NCI-H524 treated with DMSO at 0.1 percent for 48 hours (cell line): ENCODE measurements at places on chromosomes 2 and 18.

DNA sequence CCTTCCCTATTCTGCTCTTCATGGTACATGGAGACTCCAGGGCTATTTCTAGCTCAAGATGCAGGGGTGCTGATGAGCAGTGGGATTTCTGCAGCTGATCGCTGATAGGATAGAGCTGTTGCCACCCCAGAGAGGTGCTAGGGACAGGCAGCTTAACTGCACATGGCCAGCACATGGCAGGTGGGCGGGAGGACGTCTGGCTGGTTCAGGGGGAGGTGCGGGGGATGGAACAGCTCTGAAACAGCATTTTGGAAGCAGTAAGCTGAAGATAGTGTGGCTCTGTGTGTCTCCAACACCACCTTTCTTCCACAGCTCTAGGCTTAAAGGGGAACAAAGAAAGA lies 151.9 kb upstream of the PELI1 start:
- DNase-seq, result no peak

GRCh38 chr2:11248-11941 lies 34.9 kb downstream of the FAM110C start:
- DNase-seq, result no peak

GRCh38 chr2:144666032-144666431 lies 146.1 kb upstream of the ZEB2 start:
- no peak for DNase-seq

DNA sequence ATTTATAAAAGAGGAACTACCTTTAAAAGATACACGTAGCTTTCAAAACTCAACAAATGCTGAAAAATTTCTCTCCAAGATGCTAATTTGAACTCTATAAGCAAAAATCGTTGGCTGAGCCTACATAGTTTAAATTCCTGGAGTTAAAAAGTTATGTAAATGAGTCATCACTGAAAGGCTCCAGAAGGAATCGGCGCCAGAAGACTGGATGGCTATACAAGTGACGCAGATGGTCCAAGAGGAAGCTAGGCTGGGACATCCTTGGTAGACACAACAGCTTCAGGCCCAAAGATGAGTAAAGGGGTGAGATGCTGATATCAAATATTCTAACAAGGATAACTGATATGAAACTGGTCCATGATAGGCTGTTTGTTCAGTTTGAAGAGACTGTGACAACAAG lies 22.8 kb upstream of the DNAH6 start:
- no peak for DNase-seq

DNA sequence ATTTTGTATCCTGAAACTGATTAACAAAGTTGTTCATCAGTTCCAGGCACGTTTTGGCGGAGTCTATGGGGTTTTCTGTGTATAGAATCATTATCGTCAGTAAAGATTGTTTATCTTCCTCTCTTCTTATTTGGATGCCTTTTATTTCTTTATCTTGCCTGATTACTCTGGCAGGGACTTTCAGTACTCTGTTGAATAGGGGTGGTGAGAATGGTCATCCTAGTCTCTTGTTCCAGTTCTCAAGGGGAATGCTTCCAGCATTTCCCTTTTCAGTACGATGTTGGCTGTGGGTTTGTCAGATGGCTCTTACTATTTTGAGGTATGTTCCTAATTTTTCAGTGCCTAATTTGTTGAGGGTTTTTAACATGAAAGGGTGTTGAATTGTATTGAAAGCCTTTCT lies 14.0 kb upstream of the SPDYA start:
- DNase-seq, result no peak

DNA sequence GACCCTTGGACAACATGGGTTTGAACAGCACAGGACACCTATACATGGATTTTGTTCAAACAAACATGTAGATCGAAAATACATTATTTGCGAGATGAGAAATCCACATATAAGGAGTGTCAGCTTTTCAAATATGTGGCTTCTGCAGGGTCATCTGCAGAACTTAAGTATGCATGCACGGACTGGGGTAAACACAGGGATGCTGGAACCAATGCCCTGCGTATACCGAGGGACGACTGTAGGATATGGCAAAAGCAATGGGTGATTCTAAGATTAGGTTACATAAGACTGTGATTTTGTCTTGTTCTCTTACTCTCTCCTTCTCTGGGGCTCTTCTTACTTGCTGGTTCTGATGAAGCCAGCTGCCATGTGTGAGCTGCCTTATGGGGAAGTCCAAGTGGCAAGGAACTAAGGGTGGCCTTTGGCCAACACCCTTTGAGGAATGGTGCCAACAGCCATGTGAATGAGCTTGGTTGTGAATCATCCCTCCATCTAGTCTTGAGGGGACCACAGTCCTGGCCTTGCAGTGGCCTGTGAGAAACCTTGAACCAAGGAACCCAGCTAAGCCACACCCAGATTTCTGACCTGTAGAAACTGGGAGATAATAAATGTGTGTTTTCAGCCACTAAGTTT lies 66.5 kb downstream of the EVA1A start:
- no peak for DNase-seq

DNA sequence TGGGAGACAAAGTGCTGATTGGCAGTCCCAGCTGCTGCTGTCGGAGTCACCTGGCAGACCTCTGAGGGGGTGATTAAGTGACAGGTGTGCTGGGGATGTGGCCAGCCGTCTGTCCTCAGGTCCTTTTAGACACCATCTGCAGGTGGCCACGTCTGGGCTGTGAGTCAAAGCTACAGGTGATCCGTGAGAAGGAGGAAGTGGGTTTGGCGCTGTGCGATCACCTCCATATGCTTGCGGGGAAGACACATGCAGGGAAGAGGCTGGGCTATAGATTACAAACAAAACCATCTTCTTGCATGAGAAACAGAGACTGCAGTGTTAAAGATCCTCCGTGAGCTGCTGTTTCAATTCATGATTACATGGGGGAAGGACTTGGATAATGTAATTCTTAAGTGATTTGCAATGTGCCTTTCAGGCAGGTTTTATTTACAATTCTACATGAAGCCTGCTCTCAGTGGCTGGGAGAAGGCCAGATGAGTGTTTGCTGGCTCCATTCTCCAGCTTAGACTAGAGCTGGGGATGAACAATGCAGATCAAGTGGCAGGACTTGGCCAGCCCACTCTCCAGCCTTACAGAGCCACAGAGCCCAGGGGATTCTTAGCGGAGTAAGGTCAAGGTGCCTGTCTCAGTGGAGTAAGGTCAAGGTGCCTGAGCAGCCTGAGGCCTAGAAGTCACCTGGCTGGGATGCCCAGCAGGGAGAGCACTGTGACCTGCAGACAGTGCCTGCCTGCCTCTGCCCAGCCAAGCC lies 87.8 kb downstream of the LYPD1 start:
- peak; percentile 21 for DNase-seq

- no peak for DNase-seq
Observed at GRCh38 chr2:231914077-231914690, 12.0 kb downstream of the NPPC start.

GRCh38 chr2:64737547-64737946 lies 83.8 kb upstream of the SERTAD2 start:
- no peak for DNase-seq

DNA sequence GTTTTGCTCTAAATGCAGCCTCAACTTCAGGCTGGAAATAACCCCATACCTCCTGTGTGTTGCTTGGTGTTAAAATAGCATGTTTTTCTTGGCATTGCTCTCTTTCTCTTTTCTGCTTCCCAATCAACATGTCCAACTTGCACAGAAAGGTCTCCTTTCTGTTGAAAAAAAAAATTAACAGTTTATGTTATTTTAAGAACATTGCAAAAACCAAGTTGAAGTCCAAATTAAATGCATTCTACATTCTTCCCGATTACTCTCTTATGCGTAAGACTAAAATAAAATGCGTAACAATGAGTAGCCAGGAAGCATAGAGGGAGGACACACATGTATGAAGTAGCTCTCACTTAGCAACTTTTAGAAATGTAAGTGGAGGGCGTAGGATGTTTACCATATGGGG lies 1406.1 kb upstream of the NXPH2 start:
- DNase-seq, result no peak

DNA sequence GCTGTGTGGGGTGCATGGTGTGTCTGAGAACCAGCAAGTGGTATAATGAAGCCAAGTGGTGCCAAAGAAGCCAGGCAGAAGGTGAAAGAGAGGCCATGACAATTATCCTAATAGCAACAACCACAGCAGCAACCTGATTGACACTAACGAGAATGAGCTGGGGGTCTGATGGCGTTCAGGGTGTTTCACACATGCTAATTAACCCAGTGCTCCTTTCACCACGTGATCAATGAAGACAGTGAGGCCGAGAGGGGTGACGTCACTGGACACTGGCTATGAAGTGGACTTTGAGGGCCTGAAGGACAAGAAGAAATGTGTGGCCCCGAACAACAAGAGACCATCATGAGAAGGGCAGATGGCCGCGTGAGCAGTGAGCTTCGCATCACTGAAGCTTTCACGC lies 364.4 kb upstream of the ID2 start:
- DNase-seq, result no peak

DNA sequence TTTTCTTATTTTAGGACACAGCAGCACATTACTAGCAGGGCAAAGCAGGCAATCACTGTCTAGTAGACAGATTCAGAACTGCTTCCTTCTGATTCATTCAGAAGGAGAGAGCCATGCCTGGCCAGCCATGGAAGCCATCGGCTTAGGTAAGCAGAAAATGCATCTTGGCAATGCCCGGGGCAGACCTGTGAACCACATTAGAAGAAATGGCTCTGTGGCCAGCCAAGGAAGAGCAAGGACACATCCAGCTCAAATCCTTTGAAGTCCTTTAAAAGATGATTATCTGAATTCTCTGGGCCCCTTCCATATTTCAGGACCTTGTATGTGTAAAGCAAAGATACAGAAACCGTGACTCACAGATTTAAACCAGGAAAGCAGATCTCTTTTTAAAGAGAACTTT lies 227.4 kb downstream of the PID1 start:
- DNase-seq, result no peak

DNA sequence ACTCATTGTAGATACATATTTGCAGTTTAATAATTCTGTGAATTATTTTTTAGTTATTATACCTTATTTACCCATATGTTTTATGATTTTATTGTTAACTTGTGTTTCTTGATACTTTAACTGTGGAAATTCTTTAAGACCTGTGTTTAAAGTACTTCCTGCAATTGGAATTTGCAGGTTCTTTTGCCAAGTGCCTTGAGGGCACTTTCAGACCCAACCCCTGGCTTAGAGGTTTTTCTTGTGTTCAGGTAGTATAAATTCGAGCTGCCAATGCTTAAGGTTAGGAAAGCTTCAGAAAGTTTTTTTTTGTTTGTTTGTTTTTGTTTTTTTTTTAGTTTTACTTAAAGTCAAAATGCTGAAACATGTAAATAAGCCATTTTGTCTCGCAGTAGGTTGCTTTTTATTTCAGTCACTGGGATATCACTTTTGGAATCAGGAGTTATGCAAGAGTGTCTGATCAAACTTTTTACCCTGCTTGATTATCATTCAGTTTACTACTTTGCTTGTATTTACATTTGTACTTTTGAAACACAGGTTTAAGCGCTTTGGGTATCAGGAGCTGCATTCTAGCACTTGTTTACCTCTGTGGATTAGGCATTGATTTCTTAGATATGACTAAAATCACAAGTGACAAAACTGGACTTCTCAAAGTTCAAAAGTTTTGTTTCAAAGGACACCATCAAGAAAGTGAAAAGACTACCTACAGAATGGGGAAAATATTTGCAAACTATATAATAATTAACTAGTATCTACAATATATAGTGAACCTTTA lies 31.8 kb downstream of the TDRD15 start:
- no peak for DNase-seq
